Ascending aorta (tissue), 2 donors: ENCODE measurements at places on chromosomes 16 and 17. TPM values are rescaled to one million over a fixed set of nuclear protein-coding genes. Genes with fewer than 3 reads are reported as not detected.
A peak's percentile ranks its signal among the peaks of the same experiment; 100 is the strongest.

- peak; percentile 60 for DNase-seq
- H3K27ac ChIP-seq: peak overlapping the region; percentile 90
- H3K27me3 ChIP-seq: no peaks in the 10 kb centered on the region
- no peaks in the 10 kb centered on the region for H3K36me3 ChIP-seq
- H3K4me1 ChIP-seq: peaks cover 19% of the 10 kb centered on the region
Observed at GRCh38 chr16:57534337-57534880, 2.0 kb downstream of the CCDC102A start.

DNA sequence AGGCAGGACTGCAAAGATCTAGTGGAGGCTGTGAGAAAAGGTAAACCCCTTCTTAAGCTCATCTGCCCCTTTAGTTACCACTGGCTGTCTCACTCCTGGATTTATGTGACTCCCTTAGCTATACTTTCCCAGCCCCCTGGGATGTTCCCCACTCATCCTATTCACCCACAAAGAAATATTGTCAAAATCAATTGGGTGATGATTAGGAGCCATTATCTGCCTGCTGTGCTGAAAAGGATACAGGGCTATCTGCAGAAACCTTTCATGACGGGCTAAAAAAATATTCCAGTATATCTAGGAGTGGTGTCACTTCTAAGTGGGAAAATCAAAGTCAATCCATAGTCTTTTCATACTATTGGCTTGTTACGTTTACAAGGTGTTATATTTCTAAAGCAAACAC is 8.0 kb upstream of the GNAO1 start:
- H3K4me3 ChIP-seq: no peak overlapping the region
- DNase-seq: no peak
- no peaks in the 10 kb centered on the region for H3K27me3 ChIP-seq
- H3K27ac ChIP-seq: no peak overlapping the region
- no peaks in the 10 kb centered on the region for H3K4me1 ChIP-seq
- H3K36me3 ChIP-seq: no peaks in the 10 kb centered on the region

DNA sequence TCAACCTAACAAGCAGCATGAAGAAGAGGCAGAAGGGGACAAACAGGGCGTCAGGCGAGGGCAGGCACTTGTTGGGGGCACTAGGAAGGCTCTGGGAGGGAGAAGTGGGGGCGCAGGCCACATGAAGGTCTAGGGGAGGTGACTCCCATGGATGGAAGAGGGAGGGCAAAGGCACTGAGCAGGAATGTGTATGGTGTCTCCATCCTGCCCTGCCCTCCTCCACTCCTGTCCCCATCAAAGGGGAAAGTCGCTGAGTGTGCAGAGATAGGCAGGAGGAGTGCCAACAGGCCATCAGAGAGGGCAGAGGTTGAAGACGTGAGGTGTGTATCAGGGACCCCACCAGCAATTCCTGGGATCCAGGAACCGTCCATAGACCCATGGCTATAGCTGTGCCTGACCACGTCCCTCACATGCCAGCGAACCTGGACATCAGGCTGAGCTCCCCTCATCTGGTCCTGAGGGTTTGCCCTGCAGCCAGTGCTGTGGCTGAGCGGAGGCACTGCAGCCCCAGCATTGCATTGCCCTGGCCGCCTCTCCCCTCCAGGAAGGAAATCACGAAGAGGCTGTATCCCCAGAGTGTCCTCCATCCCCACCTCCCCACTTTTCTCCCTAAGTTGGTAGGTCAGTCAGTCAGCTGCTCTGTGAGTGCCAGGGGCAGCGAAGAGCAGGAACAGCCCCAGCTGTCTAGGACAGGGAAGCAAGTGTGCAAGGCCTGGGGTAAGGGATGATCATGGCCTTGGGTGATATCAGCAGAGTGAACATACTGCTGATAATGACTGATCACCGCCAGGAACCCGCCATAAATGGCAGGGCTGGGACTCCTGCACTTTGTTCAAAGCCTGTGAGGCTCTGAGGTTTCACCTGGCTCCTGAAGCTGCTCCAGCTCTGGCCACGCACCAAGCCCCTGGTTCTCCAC is 6.2 kb upstream of the CYB561 start:
- H3K27me3 ChIP-seq: no peaks in the 10 kb centered on the region
- H3K4me1 ChIP-seq: peaks cover 1% of the 10 kb centered on the region
- no peak for DNase-seq
- no peaks in the 10 kb centered on the region for H3K36me3 ChIP-seq

DNA sequence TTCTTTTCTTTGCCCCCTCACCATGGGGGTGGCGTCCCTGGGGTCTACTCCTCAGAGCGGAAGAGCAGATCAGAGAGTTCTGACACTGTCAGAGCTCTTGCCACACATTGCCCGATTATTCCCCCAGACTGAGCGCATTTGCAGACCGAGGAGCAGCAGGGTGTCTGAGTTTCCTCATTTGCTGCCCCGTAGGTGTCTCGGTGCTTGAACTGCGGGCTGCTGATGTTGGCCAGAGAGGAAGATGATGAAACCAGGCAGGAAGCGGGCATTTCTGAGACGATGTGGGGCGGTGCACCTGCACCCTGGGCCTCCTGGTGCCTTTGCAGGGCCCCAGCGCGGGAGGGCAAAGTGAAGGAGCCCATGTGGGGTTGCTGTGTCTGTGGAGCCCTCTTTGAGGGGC is 55.2 kb downstream of the ARSG start:
- no peaks in the 10 kb centered on the region for H3K4me1 ChIP-seq
- peak; percentile 68 for DNase-seq
- H3K27ac ChIP-seq: no peak overlapping the region
- no peak overlapping the region for H3K4me3 ChIP-seq
- no peaks in the 10 kb centered on the region for H3K27me3 ChIP-seq
- H3K36me3 ChIP-seq: no peaks in the 10 kb centered on the region

Gene B3GNT9
- total RNA-seq: 40.7 TPM
